Esophagus squamous epithelium (tissue), 5 donors: ENCODE measurements at places on chromosomes 2 and 18. TPM values are rescaled to one million over a fixed set of nuclear protein-coding genes. Genes with fewer than 3 reads are reported as not detected.
A peak's percentile ranks its signal among the peaks of the same experiment; 100 is the strongest.

The ASTL gene
- total RNA-seq, result 0.53 TPM

The APCDD1 gene
- 76.5 TPM for total RNA-seq

The UGT1A3 gene
- total RNA-seq, result 3.7 TPM

The ZNF521 gene
- total RNA-seq, result 11.3 TPM

The TDRD15 gene
- not detected for total RNA-seq

The EVX2 gene
- not detected for total RNA-seq

The SLC14A1 gene
- total RNA-seq, result 1.1 TPM

The LRRC30 gene
- total RNA-seq, result not detected

The SLC9A4 gene
- total RNA-seq, result 0.42 TPM

The CRYGD gene
- not detected for total RNA-seq

The RABL2A gene
- 3.9 TPM for total RNA-seq

The NPPC gene
- total RNA-seq, result 0.49 TPM

The REG3A gene
- not detected for total RNA-seq

GRCh38 chr2:72031346-72032110 lies 116.1 kb downstream of the CYP26B1 start:
- H3K27ac ChIP-seq, result no peak overlapping the region
- no peaks in the 10 kb centered on the region for H3K36me3 ChIP-seq
- H3K27me3 ChIP-seq, result no peaks in the 10 kb centered on the region
- peaks cover 53% of the 10 kb centered on the region for H3K4me1 ChIP-seq
- no peak overlapping the region for H3K4me3 ChIP-seq
- DNase-seq, result no peak

GRCh38 chr2:112979731-112980130 lies 1.9 kb downstream of the IL36G start:
- no peaks in the 10 kb centered on the region for H3K27me3 ChIP-seq
- no peaks in the 10 kb centered on the region for H3K36me3 ChIP-seq
- no peak for DNase-seq
- no peak overlapping the region for H3K4me3 ChIP-seq
- no peaks in the 10 kb centered on the region for H3K4me1 ChIP-seq

- H3K27me3 ChIP-seq, result no peaks in the 10 kb centered on the region
- no peak overlapping the region for H3K27ac ChIP-seq
- H3K4me3 ChIP-seq, result no peak overlapping the region
- no peak for DNase-seq
These were observed 49.8 kb downstream of the FBXO15 start for GRCh38 chr18:74097803-74098202.

DNA sequence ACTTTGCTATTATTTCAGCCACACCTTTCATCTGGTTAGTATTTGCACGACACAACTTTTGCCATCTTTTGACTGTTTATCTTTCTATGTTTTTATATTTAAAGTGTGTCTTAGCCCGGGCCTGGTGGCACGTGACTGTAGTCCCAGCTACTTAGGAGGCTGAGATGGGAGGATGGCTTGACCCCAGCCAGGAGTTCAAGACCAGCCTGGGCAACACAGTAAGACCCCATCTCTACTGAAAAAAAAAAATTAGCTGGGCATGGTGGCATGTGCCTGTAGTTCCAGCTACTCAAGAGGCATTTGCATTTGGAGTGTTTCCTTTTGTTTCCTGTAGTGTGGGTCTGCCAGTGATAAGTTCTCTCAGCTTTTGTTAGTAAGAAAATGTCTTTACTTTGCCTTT lies 88.7 kb upstream of the GLI2 start:
- no peak overlapping the region for H3K27ac ChIP-seq
- no peak for DNase-seq
- no peaks in the 10 kb centered on the region for H3K4me1 ChIP-seq

GRCh38 chr2:21740484-21740883 lies 616.7 kb downstream of the TDRD15 start:
- H3K27me3 ChIP-seq, result no peaks in the 10 kb centered on the region
- no peak overlapping the region for H3K4me3 ChIP-seq
- H3K4me1 ChIP-seq, result no peaks in the 10 kb centered on the region
- DNase-seq, result no peak
- no peaks in the 10 kb centered on the region for H3K36me3 ChIP-seq

GRCh38 chr2:237563816-237564215 lies 2.6 kb upstream of the PRLH start:
- peaks cover 6% of the 10 kb centered on the region for H3K4me1 ChIP-seq

DNA sequence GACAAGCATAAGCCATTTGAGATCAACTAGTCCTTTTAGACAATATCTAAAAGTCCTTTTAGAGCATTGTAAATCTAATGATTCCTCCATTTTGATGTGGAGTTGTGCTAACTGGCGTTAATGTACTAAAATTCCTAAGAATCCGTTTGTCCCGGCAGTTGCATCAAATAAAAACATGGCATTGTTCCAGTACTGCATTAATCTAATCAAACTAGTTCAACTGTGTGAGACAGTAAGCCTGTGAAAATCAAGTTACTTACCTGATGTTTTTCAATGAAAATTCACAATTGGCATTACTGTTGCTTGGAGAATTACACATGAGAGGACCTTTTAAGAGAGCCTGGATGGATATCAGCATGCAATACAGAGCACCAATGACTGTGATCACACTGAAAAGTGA lies 13.3 kb downstream of the TM4SF20 start:
- H3K27ac ChIP-seq, result no peak overlapping the region
- no peak overlapping the region for H3K4me3 ChIP-seq
- DNase-seq, result no peak
- peaks cover 11% of the 10 kb centered on the region for H3K4me1 ChIP-seq
- no peaks in the 10 kb centered on the region for H3K27me3 ChIP-seq

DNA sequence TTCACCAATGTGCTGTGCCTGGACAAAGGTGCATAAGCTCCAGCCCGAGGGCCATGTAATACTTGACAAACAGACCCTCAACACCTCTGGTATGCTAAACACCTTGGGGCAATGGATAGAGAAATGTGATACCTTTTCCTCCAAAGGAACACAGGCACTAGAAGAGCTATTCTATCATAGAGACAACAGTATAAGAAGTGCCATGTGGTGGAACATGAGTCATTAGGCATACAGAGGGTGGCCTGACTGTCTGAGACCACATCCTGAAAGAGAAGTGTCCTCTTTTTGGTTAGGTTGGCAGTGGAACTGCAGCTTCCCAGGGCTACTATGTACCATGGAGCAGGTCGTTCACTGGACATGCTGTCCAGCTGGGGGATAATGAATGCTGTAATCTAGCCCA lies 153.9 kb downstream of the INSIG2 start:
- H3K4me1 ChIP-seq, result no peaks in the 10 kb centered on the region
- DNase-seq, result no peak
- no peaks in the 10 kb centered on the region for H3K36me3 ChIP-seq
- no peak overlapping the region for H3K4me3 ChIP-seq

GRCh38 chr18:49273241-49273880 lies 187.1 kb downstream of the DYM start:
- no peak for DNase-seq
- no peak overlapping the region for H3K27ac ChIP-seq
- H3K4me3 ChIP-seq, result no peak overlapping the region
- H3K4me1 ChIP-seq, result peaks cover 3% of the 10 kb centered on the region
- no peaks in the 10 kb centered on the region for H3K27me3 ChIP-seq

DNA sequence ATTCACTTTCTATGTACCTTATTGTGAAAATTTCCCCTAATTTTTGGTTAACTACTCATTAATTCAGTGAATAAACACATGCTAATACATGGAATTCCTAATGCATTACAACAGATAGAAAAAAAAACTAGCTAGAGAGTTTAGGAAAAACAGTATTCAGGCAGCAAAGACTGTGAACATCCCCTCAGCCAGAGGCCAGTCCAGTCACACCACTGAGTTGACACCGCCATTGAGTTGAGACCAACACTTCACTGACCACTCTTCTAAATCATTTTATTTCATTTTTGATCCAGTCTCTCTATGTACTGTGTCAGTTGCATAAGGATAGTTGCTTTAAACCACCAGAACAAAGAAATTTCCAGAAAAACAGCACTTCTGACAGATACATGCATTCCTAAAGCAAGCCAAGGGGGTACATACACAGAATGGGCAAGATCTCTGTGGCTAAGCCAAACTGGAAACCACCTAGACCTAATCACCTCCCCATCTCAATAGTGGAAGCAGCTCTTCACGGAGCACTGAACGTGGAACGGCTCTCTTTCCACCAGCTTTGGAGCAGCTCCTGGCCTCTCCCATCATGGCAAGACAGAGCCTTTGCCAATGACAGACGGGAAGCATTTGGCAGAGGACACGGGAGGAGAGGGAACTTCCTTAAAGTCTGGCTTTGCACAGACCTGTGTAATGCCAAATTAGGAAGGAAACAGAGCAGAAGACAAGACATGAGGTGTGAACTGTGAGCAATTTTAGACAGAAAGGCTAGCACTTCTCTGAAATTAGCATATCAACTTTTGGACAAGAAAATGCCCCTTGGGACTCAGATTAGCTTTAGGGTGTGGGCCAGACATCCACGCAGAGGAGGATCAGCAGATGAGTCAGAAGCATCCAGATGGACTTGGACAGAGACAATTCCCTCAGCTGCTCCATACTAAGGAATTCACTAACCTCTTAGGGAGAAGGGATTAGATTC lies 36.4 kb downstream of the CACNB4 start:
- no peaks in the 10 kb centered on the region for H3K36me3 ChIP-seq
- H3K27ac ChIP-seq, result peak overlapping the region; percentile 64

- no peaks in the 10 kb centered on the region for H3K36me3 ChIP-seq
- no peak overlapping the region for H3K4me3 ChIP-seq
- H3K27ac ChIP-seq, result no peak overlapping the region
- DNase-seq, result no peak
- no peaks in the 10 kb centered on the region for H3K27me3 ChIP-seq
- peaks cover 3% of the 10 kb centered on the region for H3K4me1 ChIP-seq
These were observed 90.9 kb downstream of the HS1BP3 start for GRCh38 chr2:20560011-20560410.

- no peak overlapping the region for H3K4me3 ChIP-seq
- no peak for DNase-seq
- no peak overlapping the region for H3K27ac ChIP-seq
- no peaks in the 10 kb centered on the region for H3K4me1 ChIP-seq
- no peaks in the 10 kb centered on the region for H3K27me3 ChIP-seq
These were observed 207.7 kb upstream of the COL3A1 start for GRCh38 chr2:188766471-188766856.

- no peak for DNase-seq
- H3K27ac ChIP-seq, result no peak overlapping the region
- H3K4me3 ChIP-seq, result no peak overlapping the region
These were observed 5.7 kb upstream of the EFR3B start for GRCh38 chr2:25036221-25036559.

DNA sequence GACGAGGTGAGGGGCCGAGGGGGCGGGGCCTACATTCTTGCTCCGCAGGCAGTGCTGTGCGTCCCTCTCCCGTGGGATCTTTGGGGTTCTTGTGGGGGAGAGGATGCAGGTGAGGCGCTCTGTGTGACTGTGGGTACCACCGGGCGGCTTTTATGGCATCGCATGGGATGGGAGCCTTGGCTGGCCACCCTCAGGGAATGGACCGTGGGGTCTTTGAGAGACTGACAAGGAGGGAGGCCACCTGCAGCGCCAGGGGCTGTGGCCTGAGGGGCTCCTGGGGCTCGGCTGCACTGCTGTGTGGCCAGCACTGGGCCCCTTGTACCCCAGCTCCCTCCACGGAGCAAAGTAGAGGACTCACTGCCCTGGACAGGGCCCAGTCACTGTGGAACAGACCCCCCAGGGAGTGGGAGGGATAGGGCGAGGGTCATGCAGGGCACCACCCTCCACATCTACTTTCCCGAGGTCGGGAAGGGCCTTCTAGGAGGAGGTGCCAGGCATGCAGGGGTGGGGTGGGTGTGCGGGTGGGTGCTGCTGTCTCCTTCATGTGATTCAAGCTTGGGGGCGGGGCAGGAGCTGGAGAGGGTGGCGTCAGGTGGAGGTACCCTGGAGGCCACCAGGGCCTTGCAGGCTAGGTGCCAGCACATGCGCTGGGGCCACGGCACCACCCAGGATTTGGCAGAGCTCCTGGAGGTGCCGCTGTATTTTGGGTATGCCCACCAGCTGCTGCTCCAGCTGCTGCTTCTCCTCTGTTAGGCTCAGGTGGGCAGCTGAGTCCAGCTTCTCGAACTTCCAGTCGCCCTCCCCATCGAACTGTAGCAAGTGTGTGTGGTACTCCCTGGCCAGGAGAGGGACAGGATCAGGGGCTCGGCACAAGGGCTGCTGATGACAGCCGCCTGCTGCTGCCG lies 1072.4 kb downstream of the RPIA start:
- no peak overlapping the region for H3K27ac ChIP-seq
- H3K4me1 ChIP-seq, result peaks cover 8% of the 10 kb centered on the region
- H3K36me3 ChIP-seq, result no peaks in the 10 kb centered on the region
- DNase-seq, result no peak
- no peak overlapping the region for H3K4me3 ChIP-seq
- H3K27me3 ChIP-seq, result peaks cover 67% of the 10 kb centered on the region

GRCh38 chr2:241768850-241769249 lies 7.8 kb upstream of the GAL3ST2 start:
- H3K27me3 ChIP-seq, result no peaks in the 10 kb centered on the region
- no peak for DNase-seq
- no peak overlapping the region for H3K4me3 ChIP-seq
- no peak overlapping the region for H3K27ac ChIP-seq

- H3K4me3 ChIP-seq, result no peak overlapping the region
- H3K4me1 ChIP-seq, result peaks cover 15% of the 10 kb centered on the region
- H3K27ac ChIP-seq, result no peak overlapping the region
- no peaks in the 10 kb centered on the region for H3K27me3 ChIP-seq
- peaks cover 9% of the 10 kb centered on the region for H3K36me3 ChIP-seq
These were observed 4.3 kb downstream of the SMYD5 start for GRCh38 chr2:73218298-73218697.

GRCh38 chr2:158914066-158914465 lies 54.4 kb upstream of the TANC1 start:
- H3K4me3 ChIP-seq, result no peak overlapping the region
- no peaks in the 10 kb centered on the region for H3K36me3 ChIP-seq
- H3K4me1 ChIP-seq, result no peaks in the 10 kb centered on the region

DNA sequence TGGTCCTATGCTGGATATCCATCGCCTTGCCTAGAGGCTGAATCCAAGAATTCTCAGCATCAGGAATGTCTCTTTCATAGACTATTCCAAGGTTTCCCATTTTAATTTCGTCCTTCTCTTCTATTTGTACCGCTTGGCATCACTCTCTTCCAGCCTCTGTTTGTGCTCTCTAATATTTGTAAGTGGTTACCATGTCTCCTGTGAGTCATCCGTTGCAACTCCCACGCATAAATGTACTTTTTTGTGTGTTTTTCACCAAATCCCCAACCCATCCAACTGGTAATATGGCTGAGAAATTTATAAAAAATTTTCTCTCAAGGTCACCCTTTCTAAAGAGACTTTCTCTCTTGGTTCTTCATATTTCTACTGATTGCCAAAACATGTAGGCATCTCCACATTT lies 21.8 kb downstream of the COLEC12 start:
- H3K4me3 ChIP-seq, result no peak overlapping the region
- no peak overlapping the region for H3K27ac ChIP-seq
- H3K4me1 ChIP-seq, result peaks cover 3% of the 10 kb centered on the region
- no peaks in the 10 kb centered on the region for H3K36me3 ChIP-seq
- no peak for DNase-seq
- H3K27me3 ChIP-seq, result no peaks in the 10 kb centered on the region
